ENCODE measurements at places on chromosomes 3 and 15.

DNA sequence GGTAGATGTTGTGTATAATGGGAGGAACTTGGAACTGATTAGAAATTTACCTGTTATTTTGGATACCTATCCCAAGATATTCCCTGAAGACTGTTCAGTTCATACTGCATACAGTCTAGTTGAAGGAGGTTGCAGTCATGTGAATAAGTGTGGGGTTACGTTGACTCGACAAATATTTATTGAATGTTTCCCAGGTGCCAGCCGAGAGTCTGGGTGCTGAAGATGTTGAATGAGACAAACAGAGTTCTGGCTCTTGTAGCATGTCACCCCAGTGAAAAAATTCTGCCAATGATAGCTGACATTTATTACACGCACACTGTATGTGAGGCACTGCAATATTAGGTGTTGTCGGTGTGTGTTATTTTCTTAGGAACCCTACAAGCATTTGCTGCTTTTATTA lies 176.0 kb downstream of the KCNMB2 start:
- no peak for DNase-seq

GRCh38 chr15:66284271-66284670 lies 9.1 kb upstream of the DIS3L start:
- no peak for DNase-seq

DNA sequence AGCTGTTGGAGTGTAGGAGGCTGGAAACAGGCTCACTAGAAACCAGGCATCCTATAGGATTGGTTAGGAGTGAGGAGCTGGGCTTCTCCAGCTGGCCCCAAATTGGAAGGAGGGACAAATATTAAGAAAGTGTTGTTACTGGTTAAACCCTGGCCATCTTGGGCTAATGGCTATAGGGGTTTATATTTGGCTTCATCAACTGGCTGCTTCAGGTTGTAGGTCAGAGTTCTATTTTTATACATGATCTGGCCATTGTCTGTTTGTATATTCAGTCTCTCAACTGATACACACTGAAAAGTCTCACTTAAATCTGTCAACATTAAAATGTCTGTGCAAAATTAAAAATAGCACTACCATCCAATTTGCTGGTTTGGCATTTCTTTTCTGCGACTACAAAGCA lies 70.2 kb upstream of the ARRDC4 start:
- no peak for DNase-seq

DNA sequence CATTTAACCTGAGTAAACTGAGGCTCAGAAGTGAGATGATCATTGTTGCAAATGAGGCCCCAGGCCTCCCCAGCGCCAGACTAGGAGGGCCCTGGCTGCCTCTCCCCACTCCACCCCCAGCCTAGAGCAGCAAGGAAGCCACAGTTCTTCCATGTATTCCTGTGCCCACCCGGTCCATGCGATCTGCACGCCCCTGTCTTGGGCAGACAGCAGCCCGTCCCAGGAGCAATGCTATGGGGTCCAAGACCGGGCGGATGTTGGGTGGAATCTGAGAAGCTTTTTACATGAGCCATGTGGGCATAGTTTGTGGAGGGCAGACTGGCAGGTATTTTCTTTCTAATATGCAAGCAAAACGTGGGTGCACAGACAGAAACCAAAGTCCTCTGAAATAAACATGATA lies 15.1 kb downstream of the SH2D7 start:
- no peak for DNase-seq

DNA sequence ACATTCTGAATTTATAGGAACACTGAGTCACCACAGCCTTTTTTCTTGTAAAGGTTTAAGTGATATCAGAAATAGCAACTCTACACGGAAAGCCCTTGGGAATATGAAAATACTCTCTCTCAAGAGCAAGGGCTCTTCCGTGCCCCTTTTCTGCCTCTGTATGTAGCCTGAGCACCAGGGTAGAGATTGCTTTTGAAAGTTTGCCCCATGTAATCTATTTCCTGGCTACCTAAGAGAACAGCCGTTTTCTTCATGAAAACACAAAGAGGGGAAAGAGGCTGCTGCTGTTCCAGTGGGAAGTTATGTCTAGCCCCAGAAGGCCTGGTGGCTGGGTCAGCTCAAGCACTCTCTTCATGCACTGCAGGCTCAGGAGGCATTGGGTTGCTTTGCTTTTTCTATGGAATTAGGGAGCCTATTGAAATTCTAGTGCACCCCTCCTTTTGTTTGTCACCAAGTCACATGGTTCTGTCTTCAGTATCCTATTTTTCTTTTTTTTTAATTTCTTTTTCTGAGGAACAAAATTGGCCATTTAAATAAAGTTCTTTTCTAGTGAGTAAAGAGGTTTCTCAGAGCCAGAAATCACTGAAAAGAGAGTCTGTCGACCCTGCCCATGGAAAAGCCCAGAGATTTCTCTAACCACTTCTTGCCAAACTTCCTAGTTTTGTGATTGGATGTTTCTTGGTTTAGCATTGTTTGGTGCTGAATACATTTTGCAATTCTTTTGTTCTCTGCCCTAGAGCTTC lies 39.5 kb downstream of the TIGIT start:
- no peak for DNase-seq

DNA sequence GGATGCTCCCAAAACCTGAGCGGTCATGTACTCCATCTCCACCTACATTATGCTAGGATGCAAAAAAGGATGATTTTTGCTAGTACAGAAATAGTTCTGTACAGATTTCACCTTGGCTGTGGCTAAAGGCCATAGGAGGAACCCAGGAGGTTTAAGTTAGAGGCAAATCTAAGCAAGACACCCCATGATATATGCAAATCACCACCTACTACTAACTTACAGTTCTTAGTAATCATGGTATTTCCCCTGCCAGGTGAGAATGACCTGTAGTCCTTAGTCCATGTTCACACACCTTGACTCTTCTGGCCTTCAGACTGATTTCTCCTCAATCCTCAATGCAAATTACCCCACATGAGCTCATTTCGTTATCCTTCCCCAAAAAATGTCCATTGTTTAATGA lies 154.2 kb downstream of the IMPG2 start:
- DNase-seq = no peak

GRCh38 chr3:128971421-128972100 lies 22.3 kb downstream of the CFAP92 start:
- DNase-seq = no peak

DNA sequence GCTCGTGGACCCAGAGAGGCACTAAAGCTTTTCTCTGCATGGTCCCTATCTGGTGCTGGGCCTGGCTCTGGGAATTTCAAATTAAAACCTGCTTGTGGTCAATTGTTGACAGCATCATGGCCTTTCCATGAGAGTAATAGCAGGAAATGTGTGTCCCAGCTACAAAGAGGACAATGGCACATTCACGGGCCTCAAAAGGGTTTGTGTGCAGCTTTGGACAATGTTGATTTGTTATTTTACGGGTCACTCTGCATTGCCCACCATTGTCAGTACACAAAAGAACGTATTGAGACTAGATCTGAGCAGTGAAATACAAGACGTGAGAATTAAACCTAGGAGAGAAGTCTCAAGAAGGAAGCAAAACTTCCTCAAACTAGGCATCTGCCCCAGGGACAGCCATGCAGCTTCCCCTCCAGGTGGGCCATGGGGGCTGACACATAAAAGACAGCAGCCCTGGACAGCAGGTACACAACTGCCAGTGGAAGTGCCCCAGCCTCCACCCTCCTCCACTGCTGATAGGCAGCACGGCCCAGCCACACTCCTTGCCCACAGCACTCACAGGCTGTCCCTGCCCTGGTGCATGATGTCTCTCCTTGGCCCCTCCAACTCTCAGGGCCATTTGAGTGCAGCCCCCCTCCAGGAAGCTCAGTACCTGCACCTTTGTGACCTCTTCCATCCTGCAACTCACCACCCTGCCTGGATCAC lies 15.9 kb upstream of the LTF start:
- DNase-seq = no peak

- DNase-seq = no peak
Measured at GRCh38 chr3:65466300-65466988, 572.3 kb downstream of the MAGI1 start.

DNA sequence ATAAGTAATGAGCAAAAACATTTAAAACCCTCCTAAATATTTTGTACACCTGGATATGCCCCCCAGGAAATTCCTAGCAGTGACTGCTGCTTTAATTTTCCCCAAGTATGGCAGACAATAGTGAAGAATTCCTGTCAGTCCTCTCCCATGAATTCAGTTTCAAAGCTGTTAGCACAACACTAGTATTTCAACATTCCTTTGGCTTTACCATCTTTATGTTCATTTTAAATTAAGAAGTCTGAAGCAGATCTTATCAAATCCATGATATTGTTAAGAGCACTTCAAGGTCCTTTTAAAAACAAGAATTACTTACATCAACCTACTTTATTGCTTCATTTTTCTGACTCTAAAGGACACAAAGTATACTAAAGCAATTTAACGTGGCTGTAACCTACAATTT lies 28.8 kb upstream of the CDIN1 start:
- no peak for DNase-seq

DNA sequence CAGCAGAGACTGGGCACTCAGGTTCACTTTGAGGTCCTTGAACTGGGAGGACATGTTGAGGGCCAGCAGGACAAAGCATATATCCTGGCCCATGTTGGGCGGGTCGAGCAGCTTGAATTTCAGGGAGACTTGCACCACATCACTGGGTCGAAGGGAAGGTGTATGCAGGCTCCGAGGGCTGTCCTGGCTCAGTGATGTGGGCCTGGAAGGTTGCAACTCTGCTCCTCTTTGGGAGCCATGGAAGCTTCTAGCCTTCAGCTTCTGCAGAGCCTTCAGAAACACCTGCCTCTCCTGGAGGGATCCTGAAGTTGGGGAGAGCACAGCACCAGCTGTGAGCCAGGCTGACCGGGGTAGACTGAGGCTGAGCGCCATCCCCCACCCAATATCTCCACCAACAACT lies 14.7 kb upstream of the EPB42 start:
- DNase-seq = no peak
